Aorta (tissue), 5 donors: ENCODE measurements at places on chromosomes 7 and 10. TPM values are rescaled to one million over a fixed set of nuclear protein-coding genes. Genes with fewer than 3 reads are reported as not detected.
A peak's percentile ranks its signal among the peaks of the same experiment; 100 is the strongest.

Gene TMEM184A
- 0.06 TPM for total RNA-seq

Gene CH25H
- 1.7 TPM for total RNA-seq

Gene LDB3
- 132 TPM for total RNA-seq

Gene ANKRD22
- 0.24 TPM for total RNA-seq

Gene ZNF487
- 7.1 TPM for total RNA-seq

Gene MYH16
- total RNA-seq, result 0.29 TPM

- H3K27me3 ChIP-seq, result no peaks in the 10 kb centered on the region
- no peaks in the 10 kb centered on the region for H3K4me1 ChIP-seq
- no peaks in the 10 kb centered on the region for H3K36me3 ChIP-seq
- no peak overlapping the region for H3K27ac ChIP-seq
- H3K4me3 ChIP-seq, result no peak overlapping the region
These were observed 35.1 kb upstream of the DNAH11 start for GRCh38 chr7:21507627-21508343.

GRCh38 chr10:9858816-9859215 is 1158.9 kb upstream of the CELF2 start:
- no peaks in the 10 kb centered on the region for H3K4me1 ChIP-seq
- H3K36me3 ChIP-seq, result no peaks in the 10 kb centered on the region
- H3K27me3 ChIP-seq, result no peaks in the 10 kb centered on the region
- no peak overlapping the region for H3K27ac ChIP-seq
- H3K4me3 ChIP-seq, result no peak overlapping the region

GRCh38 chr10:69384320-69384719 is 32.4 kb downstream of the TACR2 start:
- no peak overlapping the region for H3K27ac ChIP-seq
- no peaks in the 10 kb centered on the region for H3K27me3 ChIP-seq
- no peak overlapping the region for H3K4me3 ChIP-seq
- H3K36me3 ChIP-seq, result peaks cover 23% of the 10 kb centered on the region

DNA sequence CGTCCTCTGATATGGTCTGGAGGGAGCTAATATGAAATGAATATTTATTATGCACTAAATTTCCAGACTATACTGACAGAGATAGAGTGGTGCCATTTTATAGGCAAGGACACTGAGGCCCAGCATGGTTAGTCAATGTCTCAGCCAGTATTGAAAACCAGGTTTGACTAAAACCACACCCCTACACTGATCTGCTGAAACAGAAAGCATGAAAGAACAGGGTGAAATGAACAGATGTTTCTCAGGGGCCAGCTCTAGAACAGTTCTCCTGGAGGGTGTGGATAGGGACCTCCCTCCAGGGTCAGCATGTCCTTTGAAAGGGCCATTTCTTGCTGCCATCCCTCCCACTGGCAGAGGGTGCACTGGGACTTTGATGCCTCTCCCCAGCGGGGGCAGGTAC is 700.5 kb downstream of the GRID1 start:
- no peak overlapping the region for H3K4me3 ChIP-seq
- no peaks in the 10 kb centered on the region for H3K27me3 ChIP-seq
- no peaks in the 10 kb centered on the region for H3K4me1 ChIP-seq

GRCh38 chr10:129888784-129889616 is 75.1 kb downstream of the EBF3 start:
- no peaks in the 10 kb centered on the region for H3K27me3 ChIP-seq
- no peak overlapping the region for H3K4me3 ChIP-seq
- H3K4me1 ChIP-seq, result no peaks in the 10 kb centered on the region
- H3K27ac ChIP-seq, result no peak overlapping the region

- no peaks in the 10 kb centered on the region for H3K27me3 ChIP-seq
- no peak for DNase-seq
- no peak overlapping the region for H3K4me3 ChIP-seq
These were observed 9.8 kb upstream of the MAPK8 start for GRCh38 chr10:48296576-48297098.

DNA sequence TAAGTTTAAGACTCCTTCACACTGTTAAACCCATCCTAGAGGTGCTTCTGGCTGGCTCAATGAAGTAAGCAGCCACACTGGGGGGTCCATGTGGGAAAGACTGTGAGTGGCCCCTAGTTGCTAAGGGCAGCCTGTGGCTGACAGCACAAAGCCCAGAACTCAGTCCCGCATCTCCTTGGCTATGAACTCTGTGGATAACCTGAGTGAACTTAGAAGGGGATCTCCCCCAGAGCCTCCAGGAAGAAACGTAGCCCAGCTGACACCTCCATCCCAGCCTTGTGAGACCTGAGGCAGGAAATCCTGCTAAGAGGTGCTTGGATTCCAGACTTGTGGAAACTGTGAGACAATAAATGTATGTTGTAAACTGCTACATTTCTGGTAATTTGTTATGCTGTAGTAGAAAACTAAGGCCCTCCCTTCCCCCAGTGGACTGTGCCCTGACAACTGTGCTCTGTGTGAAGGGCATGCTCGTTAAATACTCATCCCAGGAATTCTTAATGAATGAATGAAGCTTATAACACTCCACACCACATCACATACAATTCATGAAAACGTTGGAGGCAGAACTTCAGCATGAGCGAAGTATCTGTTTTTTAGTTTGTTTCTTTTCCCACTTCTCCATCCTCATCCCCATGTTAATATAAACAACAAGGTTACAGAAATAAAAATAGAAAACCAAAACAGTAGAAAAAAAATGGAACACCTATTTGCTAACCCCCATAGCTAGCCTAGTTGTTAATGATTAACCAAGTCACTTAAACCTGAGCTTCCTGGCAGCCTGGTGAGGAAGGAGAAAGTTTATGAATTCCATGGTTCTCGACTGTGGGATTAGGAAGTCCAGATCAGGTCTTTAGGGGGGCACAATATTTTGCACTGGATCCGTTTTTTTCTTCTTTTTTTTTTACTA is 36.8 kb upstream of the AOAH start:
- no peaks in the 10 kb centered on the region for H3K27me3 ChIP-seq
- DNase-seq, result no peak
- no peak overlapping the region for H3K27ac ChIP-seq
- no peaks in the 10 kb centered on the region for H3K4me1 ChIP-seq
- no peak overlapping the region for H3K4me3 ChIP-seq
- H3K36me3 ChIP-seq, result no peaks in the 10 kb centered on the region

- no peaks in the 10 kb centered on the region for H3K4me1 ChIP-seq
- DNase-seq, result no peak
- no peaks in the 10 kb centered on the region for H3K27me3 ChIP-seq
These were observed at the start of gene GIMAP4 for GRCh38 chr7:150567169-150567568. TSS of gene GIMAP4 (plus strand) at chr7:150567390. CDS start at chr7:150569902, 2,512 bp downstream.

DNA sequence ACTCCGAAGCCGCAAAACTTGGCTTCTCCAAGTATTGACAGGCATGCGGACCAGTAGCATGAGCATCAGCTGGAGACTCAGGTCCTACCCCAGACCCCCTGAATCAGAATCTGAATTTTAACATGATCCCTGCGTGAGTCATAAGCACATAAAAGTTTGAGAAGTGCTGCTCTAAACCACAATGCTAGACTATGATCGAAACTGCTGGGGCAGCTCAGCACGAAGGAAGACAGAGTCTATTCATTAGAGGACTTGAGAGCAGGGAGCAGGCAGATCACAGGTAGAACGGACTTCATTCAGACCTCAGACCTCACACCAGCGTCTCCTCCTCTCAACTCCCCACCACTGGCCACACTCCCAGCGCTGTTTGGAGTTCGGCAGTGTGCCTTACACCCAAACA is 16.9 kb downstream of the CAMK2G start:
- no peak for DNase-seq
- H3K4me1 ChIP-seq, result peaks cover 2% of the 10 kb centered on the region
- no peaks in the 10 kb centered on the region for H3K36me3 ChIP-seq

DNA sequence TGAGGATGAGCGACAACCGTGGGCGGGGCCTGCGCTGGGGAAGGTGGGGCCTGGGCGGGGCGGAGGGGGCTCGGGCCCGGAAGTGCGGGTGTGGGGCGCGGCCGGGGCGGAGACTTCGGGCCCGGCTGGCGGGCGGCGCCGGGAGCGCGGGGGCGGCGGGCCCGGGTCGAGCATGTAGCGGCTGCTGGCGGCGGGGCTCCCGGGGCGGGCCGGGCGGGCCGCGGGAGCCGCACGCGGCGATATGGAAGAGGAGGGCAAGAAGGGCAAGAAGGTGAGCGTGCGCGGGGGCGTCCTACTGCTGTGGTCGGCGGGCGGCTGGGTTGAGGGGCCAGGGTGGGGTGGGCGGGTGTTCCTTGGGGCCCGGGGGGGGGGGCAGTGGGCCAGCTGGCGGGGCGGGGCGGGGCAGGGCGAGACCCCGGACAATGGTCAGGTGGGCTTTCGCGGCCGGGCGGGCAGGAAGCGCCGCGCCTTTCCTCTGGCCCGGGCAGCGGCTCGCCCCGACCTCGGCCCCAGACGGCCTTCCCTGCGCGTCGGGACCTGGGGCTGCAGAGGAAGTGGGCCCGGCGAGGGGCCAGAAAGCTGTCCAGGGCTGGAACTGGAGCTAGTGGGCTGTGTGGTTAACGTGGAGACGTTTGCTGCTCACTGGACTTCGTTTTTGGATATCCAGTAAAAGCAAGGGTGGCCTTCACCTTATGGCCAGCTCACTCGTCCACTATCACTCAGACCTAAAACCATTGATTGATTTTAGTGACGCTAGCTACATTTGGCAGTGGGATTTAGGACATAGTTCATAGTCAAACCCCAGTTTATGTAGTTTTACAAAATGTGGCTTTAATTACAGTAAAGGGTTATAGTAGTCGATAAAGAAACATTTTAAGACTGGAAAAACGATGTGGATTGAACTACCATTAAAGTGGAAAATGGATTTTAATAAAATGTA is at the start of gene CCM2:
CCM2 (plus strand) TSS at position 109 of the 940 bp plus-strand sequence; CDS start at position 242, 133 bp downstream.
- H3K27me3 ChIP-seq, result no peaks in the 10 kb centered on the region
- peak; percentile 78 for DNase-seq

- no peak overlapping the region for H3K4me3 ChIP-seq
- DNase-seq, result peak; percentile 47
- no peaks in the 10 kb centered on the region for H3K4me1 ChIP-seq
- H3K27me3 ChIP-seq, result no peaks in the 10 kb centered on the region
- no peak overlapping the region for H3K27ac ChIP-seq
- no peaks in the 10 kb centered on the region for H3K36me3 ChIP-seq
These were observed 10.7 kb downstream of the NDST2 start for GRCh38 chr10:73800560-73801252.

- no peaks in the 10 kb centered on the region for H3K36me3 ChIP-seq
- peaks cover 2% of the 10 kb centered on the region for H3K4me1 ChIP-seq
- H3K27me3 ChIP-seq, result no peaks in the 10 kb centered on the region
- peak; percentile 71 for DNase-seq
- H3K27ac ChIP-seq, result peak overlapping the region; percentile 99
- H3K4me3 ChIP-seq, result no peak overlapping the region
These were observed 635.7 kb upstream of the ANKRD30A start for GRCh38 chr10:36489611-36490228.

GRCh38 chr10:31426401-31426800 is 107.4 kb downstream of the ZEB1 start:
- H3K4me3 ChIP-seq, result no peak overlapping the region
- no peaks in the 10 kb centered on the region for H3K4me1 ChIP-seq
- H3K36me3 ChIP-seq, result no peaks in the 10 kb centered on the region
- no peak for DNase-seq

GRCh38 chr7:75630549-75630948 is 108.2 kb downstream of the HIP1 start:
- H3K4me1 ChIP-seq, result peaks cover 3% of the 10 kb centered on the region
- no peak for DNase-seq
- no peaks in the 10 kb centered on the region for H3K36me3 ChIP-seq
- no peak overlapping the region for H3K4me3 ChIP-seq

- no peaks in the 10 kb centered on the region for H3K36me3 ChIP-seq
- DNase-seq, result no peak
- H3K27ac ChIP-seq, result no peak overlapping the region
- H3K27me3 ChIP-seq, result no peaks in the 10 kb centered on the region
- H3K4me3 ChIP-seq, result no peak overlapping the region
These were observed 87.8 kb downstream of the CHRM2 start for GRCh38 chr7:136956232-136956631.

DNA sequence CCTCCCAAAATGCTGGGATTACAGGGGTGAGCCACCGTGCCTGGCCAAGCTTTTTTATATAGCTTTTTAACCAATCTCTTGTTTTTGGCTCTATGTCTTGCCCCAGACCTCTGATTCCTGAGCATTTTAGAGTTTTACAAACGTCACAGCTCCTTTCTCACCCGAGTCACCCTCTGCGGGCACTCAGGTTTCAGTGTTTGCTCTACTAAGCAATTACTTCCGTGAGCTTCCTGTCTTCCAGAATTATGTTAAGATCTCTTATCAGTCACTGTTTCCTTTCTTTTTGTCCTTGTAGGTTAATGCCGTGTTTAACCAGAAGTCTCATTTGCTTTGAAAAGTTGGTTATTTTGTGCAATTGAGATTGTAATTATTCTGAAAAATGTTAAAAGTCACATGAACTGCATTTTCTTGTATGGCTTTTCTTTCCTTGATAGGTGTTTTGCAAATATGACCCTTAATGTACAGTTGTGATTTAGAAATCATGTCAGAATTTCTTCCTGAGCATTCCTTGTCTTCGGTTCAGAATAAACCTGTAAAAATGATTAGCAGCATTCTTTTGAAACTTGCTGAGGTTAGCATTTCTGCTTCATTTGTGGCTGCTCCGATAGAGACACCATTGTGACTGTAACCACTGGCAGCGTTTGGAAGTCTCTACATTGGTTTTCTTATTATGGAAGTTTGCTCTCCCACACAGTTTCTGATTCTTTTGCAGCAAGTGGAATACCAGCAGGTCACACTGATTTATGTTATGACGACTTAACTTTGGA is 4.5 kb upstream of the HKDC1 start:
- no peaks in the 10 kb centered on the region for H3K4me1 ChIP-seq
- H3K27me3 ChIP-seq, result no peaks in the 10 kb centered on the region
- no peaks in the 10 kb centered on the region for H3K36me3 ChIP-seq
- no peak overlapping the region for H3K4me3 ChIP-seq
- DNase-seq, result no peak

DNA sequence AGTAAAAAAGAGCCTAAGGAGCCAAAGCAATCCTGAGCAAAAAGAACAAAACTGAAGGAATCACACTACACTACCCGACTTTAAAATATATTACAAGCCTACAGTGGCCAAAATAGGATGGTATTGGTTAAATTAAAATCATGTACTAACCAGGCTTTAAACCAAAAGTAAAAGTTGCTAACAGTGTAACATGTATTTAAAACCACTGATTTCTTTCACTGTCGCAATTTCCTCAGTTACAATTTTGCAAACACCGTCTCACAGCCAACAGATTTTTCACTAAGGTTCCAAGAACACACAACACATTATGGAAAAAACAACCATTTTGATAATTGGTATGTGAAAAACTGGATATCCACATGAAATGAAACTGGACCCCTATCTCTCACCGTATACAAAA is 74.0 kb downstream of the JMJD1C start:
- no peak overlapping the region for H3K27ac ChIP-seq
- no peaks in the 10 kb centered on the region for H3K4me1 ChIP-seq
- no peaks in the 10 kb centered on the region for H3K27me3 ChIP-seq
- H3K36me3 ChIP-seq, result no peaks in the 10 kb centered on the region
- no peak overlapping the region for H3K4me3 ChIP-seq
- DNase-seq, result no peak
